Peyer's patch (tissue), 4 donors: ENCODE measurements at places on chromosomes 2 and 18. TPM values are rescaled to one million over a fixed set of nuclear protein-coding genes. Genes with fewer than 3 reads are reported as not detected.

- H3K4me3 ChIP-seq: no peak overlapping the region
- no peak overlapping the region for H3K27ac ChIP-seq
- peak; percentile 58 for DNase-seq
- no peaks in the 10 kb centered on the region for H3K36me3 ChIP-seq
- H3K27me3 ChIP-seq: no peaks in the 10 kb centered on the region
- no peaks in the 10 kb centered on the region for H3K4me1 ChIP-seq
These were observed 133.3 kb downstream of the GFPT1 start for GRCh38 chr2:69253611-69254301.

GRCh38 chr2:46025676-46026075, 271.5 kb upstream of the EPAS1 start:
- no peaks in the 10 kb centered on the region for H3K4me1 ChIP-seq
- no peak overlapping the region for H3K4me3 ChIP-seq
- H3K27ac ChIP-seq: no peak overlapping the region
- no peaks in the 10 kb centered on the region for H3K36me3 ChIP-seq
- no peak for DNase-seq
- no peaks in the 10 kb centered on the region for H3K27me3 ChIP-seq

DNA sequence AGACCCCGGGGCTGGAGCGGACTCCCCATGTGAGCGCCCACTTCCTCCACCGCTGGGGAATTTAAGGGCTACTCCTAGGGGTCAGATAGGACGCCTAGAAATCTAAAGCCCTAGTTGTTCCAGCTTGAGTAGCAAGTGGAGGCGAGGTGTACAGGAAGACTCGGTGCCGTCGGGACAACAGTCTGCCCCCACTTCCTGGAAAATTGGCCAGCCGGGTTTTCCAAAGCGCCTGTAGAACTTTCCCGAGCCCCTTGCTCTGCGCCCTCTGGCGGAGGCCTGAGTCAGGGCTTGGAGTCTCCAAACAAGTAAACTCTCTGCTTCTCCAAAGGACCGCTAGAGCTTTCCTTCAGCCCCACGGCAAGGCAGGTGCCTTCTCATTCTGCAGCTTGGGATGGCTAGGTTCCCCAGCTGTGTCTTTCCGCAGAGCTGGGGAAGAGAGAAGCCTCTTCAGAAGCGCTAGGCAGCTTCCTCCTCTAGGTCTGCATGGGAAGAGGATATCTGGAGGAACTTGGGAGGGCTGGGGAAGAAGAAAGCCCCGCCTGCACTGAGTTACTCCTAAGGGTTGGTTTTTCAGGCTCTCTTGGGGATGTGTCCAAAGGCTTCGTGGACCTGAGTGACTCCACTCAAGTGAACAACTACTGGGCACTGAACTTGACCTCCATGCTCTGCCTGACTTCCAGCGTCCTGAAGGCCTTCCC, 681 bp downstream of the SPR start:
- peak overlapping the region; percentile 92 for H3K27ac ChIP-seq
- peaks cover 10% of the 10 kb centered on the region for H3K36me3 ChIP-seq
- H3K4me3 ChIP-seq: peak overlapping the region; percentile 54
- H3K4me1 ChIP-seq: no peaks in the 10 kb centered on the region

GRCh38 chr2:150491430-150491829, 4.0 kb upstream of the RND3 start:
- DNase-seq: no peak
- H3K27me3 ChIP-seq: no peaks in the 10 kb centered on the region
- H3K4me1 ChIP-seq: no peaks in the 10 kb centered on the region
- H3K27ac ChIP-seq: no peak overlapping the region
- no peaks in the 10 kb centered on the region for H3K36me3 ChIP-seq

GRCh38 chr2:143635302-143635701, 506.1 kb downstream of the ARHGAP15 start:
- no peaks in the 10 kb centered on the region for H3K27me3 ChIP-seq
- no peak overlapping the region for H3K4me3 ChIP-seq

DNA sequence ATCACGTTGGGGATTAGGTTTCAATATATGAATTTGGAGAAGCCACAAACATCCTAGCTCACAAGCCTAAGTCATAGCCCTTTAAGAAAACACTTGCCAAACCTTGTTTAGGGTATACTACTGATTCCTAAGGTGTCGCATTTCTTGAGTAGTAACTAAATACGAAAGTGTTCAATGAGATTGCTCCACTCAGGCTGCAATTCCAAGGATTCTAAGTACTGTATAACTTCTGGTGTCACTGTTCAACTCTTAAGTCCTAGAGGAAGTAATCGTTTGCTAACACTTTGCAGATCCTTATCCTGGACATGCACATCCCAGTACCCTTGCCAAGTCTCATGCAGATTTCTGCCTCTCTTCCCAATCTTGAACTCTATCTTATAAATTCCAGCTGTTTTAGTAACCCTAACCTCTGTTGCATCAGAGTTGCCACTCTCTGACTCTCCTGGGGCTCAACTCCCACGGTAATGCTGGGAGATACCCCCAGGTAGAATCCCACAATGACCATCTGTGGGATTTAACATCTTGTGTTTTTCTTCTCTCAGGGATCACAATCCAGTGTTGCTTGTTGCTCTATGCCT, 122.4 kb downstream of the HIBCH start:
- H3K27ac ChIP-seq: no peak overlapping the region
- H3K36me3 ChIP-seq: no peaks in the 10 kb centered on the region
- DNase-seq: no peak

GRCh38 chr2:119082821-119083400, 75.6 kb downstream of the C1QL2 start:
- no peak for DNase-seq
- H3K27ac ChIP-seq: no peak overlapping the region
- H3K4me3 ChIP-seq: no peak overlapping the region
- H3K27me3 ChIP-seq: no peaks in the 10 kb centered on the region
- no peaks in the 10 kb centered on the region for H3K36me3 ChIP-seq

DNA sequence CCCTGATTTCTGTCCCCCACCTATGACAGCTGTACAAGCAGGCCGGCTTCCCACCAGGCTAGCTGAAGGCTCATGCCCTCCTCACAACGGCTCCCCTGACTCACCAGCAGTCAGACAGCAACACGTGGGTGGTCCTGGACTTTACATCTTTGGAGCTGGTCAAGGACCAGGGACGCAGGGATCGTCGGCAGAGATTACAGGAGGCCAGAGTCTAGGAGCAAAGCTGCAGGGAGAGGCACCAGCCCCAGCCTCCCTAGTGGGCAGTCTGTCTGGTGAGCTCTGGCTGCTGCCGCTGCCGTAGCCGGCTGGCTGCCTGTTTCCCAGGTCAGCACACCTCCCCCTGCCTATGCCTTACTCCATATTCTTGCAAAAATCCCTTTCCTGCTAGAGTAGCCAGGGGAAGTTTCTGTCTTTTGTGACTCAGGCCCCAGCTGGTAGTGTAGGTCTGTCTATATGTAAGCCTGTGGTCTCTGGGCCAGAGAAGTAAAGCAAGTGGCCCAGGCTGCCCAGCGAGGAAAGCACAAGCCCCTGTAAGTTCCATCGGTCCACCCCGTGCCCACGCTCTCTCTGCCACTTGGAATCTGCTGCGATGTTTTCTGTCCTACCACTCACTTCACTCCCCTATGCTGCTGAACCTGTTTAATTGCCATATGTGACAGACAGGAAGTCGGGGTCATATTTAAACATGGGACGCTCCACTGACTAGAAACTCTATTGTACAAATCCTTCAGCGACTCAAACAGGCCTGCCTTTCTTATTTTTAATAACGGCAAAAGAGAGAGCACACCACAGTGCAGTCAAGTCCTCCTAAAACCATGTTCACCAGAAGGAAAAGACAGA, 2.4 kb upstream of the ARHGEF4 start:
- H3K27ac ChIP-seq: no peak overlapping the region
- DNase-seq: no peak
- no peaks in the 10 kb centered on the region for H3K36me3 ChIP-seq
- no peaks in the 10 kb centered on the region for H3K4me1 ChIP-seq
- H3K4me3 ChIP-seq: no peak overlapping the region

PIEZO2 gene
- total RNA-seq: 0.85 TPM

RPRD1A gene
- total RNA-seq: 48.0 TPM

LBH gene
- total RNA-seq: 10.9 TPM

NRP2 gene
- total RNA-seq: 13.4 TPM

RESP18 gene
- not detected for total RNA-seq

SLC16A14 gene
- total RNA-seq: not detected
